ENCODE measurements at places on chromosomes 12 and 14.

DNA sequence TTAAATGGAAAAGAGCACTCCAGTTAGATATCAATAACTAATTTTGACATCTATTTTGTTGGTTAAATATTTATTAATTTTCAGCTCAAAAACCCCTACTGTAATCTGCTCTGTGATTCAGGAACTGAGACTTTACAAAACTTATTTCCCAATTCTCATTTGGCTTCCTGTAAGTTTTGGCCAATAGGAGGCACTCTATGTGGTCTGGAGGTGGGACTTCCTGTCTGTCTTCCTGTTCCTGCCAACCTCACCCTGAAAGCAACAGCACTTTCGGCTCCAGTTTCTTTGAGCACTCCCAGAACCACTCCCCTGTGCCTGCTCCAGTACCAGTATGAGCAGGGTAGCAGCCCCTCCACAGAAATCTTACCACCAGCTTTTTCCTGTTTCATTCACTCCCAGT is 1027.0 kb downstream of the VRK1 start:
- no peak for DNase-seq

DNA sequence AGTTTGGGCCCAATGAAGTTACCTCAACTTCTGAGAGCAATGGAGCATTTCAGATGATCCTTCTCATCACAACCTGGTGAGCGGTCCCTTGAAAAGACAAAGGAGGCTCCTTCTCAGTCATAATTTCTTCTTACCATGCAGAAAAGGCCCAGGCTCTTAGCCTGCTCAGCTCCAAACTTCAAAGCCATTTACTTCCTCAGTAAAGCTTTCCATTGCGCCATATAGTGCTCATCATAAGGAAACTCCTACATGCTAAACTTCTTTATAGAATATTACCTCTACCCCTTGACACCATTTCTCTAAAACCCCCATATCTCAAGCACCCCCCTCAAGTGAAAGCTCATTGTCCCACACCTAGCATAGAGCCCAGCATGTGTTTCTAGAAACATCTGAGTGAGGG is 127.1 kb downstream of the GTF2A1 start:
- no peak for DNase-seq

DNA sequence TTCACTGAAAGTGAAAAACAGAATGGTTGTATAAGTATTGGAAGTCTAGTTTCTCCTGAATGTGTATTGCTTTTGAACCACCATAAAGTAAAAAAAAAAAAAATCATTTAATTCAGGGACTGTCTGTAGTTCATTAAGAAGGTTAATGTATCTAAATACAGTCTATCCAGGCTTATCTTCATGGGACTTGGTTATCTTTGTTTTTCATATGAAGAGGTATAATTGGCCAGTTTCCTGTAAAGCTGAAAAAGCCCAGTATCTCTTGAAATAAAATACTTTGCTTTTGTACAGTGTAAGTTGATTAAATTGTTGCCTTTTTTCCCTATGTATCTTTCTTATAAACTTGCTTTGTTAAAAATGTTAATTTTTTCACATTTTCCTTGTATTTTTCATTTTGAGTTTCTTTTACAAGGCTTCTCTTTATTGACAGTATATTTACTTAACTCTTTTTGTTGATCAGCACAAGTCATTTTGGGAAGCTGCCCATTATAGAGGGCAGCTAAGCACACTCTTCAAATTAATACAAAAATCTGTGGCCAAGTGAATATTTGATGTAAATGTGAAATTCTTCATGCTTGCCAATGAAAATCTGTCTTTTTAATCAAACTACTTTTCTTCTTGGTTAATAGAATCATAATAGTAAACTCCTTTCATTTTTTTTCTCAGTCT is 156.0 kb downstream of the TMTC3 start:
- no peak for DNase-seq

DNA sequence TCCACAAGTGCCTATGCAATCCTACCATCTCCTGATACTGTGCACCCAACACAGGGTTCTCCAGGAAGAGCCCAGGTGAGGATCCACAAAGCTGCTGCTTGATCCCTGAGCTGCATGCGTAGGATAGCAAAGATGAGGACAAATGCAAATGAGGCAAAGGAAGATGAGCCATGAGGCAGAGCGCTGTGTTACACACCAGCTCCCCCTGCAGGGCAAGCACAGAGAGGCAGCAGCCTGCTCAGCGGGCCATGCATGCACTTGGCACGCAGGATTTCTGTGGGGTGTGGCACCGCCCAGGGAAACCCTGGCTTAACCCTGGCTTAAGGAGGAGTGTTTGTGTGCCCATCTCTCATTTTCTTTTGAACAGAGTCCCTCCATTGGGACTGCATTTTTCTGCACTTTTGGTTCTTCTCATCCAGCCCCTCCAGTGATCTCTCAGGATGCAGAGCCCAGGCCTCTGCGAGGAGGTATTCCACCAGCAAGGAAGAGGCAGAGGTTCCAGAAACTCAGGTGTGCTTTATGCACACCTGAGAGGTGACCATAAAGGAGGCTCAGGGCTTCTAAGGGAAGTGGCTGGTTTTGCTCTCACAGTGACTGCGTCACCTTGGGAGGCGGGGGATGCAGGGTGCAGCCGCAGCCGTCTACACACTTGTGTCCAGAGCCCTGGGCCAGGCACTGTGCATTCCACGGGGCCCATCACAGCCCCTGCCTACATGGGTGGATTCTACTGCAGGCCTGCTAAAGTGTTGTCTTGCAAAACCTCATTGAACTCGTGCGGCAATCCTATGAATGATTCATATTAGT is 973.3 kb upstream of the TMEM132C start:
- DNase-seq: peak; percentile 63

DNA sequence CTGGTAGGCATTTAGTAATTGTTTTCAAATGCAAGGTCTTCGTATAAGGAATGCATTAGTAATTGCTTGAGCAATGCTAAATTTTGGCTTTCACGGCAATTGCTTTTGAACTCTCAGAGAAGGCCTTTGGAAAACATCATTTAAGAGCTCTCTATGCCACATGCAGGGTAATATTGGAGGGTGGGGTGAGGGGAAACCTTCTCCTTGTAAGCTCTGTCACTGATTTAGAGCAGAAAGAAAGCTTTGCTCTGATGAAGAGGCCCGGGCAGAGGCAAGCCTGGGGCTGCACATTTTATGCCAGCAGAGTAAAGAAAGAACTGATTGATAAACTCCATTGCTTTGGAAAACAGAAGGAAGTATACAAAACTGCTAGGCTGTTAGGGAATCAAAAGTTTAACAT is 70.9 kb downstream of the TRIM9 start:
- DNase-seq: no peak

- DNase-seq: no peak
Measured at GRCh38 chr12:68591734-68592418, 18.8 kb upstream of the RAP1B start.

GRCh38 chr14:29805415-29806123 is 122.1 kb downstream of the PRKD1 start:
- DNase-seq: no peak

- DNase-seq: no peak
Measured at GRCh38 chr14:94998110-94998509, 159.2 kb downstream of the DICER1 start.

DNA sequence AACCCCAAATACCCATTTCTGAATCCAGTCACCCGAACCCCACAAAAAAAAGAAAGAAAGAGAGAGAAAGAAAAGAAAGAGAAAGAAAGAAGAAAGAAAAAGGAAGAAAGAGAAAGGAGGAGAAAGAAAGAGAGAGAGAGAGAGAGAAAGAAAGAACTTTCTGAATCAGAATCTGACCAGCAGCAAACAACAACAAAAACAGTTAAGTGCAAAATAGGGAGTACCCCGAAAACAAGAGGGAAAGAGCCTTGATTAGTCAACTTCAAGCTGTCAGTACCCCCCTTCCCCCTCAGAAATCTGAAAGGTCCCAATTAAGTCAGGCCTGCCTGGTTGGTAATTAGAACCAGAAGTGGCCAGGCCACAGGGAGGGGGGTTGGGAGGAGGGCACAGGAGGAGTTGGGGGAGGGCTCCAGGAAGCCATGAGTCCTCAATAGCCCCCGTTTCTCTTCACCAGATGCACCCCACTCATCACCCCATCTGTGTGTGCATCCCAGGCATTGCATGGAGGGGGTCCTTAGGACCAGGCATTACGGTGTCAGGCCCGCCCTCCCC is 9.8 kb downstream of the RARG start:
- DNase-seq: peak; percentile 32

- no peak for DNase-seq
Measured at GRCh38 chr14:96999654-97000155, 202.5 kb downstream of the VRK1 start.

DNA sequence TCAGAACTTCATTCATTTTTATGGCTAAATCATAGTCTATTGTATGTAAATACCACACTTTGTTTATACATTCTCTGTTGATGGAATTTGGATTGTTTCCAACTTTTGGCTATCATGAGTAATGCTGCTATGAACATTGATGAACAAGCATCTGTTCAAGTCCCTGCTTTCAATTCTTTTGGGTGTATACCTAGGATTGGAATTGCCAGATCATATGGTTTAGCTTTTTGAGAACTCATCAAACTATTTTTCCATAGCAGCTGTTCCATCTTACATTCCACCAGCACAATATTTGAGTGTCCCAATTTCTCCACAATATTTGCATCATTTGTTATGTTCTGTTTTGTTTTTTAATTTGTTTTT is 52.3 kb upstream of the CCND2 start:
- no peak for DNase-seq

- DNase-seq: no peak
Measured at GRCh38 chr12:110739488-110739887, 3.2 kb downstream of the PPP1CC start.

DNA sequence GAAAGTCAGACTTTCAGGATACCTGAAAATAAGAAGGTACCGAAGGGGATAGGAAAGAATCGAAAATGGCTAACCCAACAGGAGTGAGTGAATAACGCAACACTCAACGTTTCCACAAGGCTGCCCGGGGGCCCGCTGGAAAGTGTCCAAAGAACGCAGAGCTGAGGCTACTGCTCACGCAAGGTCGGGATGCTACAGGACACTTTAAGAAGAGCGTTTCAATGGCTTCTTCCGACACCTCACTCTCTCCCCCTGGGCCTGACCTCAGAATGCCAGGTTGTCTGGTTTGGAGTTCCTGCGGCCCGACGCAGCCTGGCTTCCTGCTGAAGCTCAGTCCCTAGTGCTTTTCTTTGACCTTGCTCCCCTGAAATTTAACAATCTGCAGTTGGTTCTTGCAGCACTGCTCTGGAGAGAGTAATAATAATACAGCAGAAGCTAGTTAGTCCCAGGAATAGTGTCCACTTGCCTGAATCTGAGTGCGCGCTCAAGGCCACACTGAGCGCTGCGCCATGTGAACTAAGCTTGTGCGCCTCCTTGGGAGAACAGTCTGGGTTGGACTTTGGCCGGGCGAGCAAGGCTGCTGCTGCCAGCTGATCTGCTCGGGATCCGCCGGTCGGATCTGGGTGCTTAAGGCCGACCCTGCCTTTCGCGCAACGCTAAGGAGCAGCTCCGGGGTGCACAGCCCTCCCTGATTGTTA is 2.0 kb upstream of the ALX1 start:
- peak; percentile 72 for DNase-seq

DNA sequence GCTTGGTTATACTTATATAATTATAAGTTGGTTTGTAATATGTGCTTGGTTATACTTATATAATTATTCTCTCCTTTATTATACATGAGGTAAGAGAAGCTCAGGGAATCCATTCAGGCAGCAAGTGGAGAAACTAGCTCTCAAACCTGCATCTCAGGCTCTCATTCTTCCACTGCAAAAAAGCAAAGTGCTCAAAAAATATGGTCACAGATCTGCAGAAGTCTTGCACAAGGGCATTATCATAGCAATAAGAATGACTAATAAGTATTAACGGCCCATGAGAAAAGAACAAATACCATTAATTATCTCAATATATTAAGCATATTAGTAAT is 476 bp upstream of the TRAFD1 start:
- DNase-seq: no peak

DNA sequence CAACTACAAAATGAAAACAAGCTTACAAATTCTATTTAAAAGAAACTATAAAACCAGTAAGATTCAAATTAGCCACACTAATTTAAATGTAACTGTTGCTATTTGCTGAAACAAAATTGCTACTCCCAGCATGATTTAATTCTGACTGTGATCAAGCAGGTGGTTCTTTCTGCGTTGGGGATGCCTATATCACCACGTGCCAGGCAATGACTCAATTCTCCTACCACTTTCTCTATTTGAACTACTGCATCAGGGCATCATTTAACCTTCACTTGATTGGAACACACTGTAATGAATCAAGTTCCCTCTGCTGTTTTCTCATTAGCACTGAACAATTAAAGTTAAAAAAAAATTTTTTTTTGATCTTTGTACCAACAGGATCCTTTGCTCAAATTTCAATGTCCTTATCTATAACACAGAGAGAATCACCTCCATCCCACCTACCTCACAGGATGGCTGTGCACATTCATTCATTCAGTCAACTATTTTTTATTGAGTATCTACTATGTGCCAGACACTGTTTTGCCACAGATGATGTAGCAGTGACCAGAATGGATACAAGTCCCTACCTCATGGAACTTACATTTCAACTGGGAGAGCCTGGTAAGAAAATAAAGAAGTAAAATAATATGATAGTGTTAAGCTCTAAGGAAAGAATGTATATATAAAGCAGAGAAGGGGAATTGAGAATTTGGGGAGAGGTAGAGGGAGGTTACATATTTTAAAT is 8.0 kb upstream of the ACTN1 start:
- no peak for DNase-seq

DNA sequence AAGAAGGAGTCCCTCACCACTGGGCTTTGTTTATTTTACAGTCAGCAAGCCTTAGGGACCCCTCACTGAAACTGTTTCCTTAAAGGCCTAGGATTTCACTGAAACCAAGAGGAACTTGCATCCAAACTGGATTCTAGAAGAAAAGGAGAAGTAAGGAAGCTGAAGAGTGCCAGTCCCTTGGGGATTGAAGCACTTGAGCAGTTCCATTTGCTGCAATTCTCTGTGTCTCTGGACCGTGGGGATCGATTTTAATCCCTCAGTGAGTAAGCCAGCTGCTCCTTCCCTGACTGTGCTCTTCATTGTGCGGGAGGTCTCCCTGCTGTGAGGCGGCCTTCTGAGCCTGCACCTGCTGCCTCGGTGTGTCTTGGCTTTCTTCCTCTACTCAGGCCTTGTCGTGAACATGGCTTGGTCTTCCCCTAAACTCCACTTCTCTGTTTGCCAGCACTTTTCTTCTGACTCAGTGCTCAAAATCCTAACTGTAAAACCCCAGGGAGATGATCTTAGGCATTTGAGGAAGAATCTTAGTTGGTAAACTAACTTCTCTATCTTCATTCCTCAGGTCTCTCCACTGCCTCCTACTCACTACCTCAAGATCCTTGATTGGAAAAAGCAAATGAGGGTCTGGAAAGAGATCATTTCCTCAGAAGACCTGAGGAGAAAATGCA is 132.6 kb downstream of the SLC38A6 start:
- DNase-seq: no peak

- DNase-seq: no peak
Measured at GRCh38 chr12:71125515-71125914, 32.3 kb downstream of the TSPAN8 start.

GRCh38 chr14:73700325-73700724 is 13.9 kb downstream of the PNMA1 start:
- DNase-seq: no peak

DNA sequence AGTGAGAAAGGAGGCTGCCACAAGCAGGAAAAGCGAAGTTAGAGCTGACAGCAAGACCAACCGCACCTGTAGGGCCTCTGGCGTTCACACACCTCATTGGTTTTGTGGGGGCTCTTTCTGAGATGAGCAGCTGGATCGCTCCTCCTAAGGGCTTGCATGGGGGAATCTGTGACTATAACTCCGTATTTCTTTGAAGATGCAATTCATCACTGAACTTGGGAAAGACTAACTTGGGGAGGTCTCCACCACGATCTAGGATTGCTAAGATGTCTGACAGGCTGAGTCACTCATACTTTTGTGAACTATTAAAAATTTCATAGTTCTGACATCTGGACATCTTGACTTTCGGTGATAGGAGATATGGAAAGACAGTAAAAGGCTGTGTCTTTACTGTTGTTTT is 173.6 kb downstream of the ETV6 start:
- DNase-seq: no peak
